ENCODE measurements at places on chromosomes 7 and 10.
A peak's percentile ranks its signal among the peaks of the same experiment; 100 is the strongest.

GRCh38 chr7:64640504-64640903 lies 25.4 kb upstream of the ZNF107 start:
- no peak for DNase-seq

DNA sequence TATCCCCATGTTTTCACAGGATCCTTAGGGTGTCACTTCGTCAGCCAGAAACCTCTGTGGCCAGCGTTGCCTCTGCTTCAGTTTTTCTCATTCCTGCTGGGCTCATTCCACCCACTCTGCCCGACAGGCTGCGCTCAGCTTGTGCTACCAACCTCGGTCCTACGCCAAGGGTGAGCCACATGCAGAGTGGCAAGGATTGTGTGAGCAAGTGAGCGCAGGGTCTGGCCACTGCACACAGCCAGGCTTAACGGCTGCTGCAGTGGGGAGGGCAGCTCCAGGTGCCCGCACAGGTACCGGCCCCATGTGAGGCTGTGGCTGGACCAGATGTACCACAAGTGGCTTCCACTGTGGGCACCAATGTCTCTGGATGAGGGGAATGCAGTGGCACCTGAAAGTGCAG lies 329.2 kb downstream of the AUTS2 start:
- no peak for DNase-seq

- peak; percentile 68 for DNase-seq
Observed at GRCh38 chr10:69045441-69046300, 42.2 kb upstream of the SRGN start.

DNA sequence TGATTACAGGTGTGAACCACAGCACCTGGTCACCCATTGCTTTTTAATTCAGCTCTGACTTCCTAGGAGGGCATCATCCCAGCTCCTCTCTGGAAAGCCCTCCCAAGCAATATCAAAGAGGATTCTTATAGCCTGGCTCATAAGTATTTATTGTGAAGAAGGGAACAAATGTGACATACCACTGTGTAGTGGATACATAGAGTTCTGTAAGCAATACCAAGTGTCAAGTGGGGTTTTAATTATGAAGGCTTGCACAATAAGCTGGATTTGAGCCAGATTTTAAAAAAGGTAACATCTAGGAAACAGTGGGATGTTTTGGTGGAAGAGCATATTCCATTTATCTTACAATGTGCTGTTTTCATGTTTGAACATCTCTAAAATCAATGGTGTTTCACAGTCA lies 19.0 kb upstream of the PRTFDC1 start:
- DNase-seq, result no peak

GRCh38 chr10:121658611-121659010 lies 60.4 kb upstream of the FGFR2 start:
- no peak for DNase-seq

- peak; percentile 17 for DNase-seq
Observed at GRCh38 chr7:117110480-117111315, 157.4 kb downstream of the ST7 start.

- DNase-seq, result no peak
Observed at GRCh38 chr10:71726580-71727104, 7.1 kb upstream of the C10orf105 start.

- peak; percentile 41 for DNase-seq
Observed at GRCh38 chr7:37208528-37208927, 240.1 kb downstream of the ELMO1 start.

DNA sequence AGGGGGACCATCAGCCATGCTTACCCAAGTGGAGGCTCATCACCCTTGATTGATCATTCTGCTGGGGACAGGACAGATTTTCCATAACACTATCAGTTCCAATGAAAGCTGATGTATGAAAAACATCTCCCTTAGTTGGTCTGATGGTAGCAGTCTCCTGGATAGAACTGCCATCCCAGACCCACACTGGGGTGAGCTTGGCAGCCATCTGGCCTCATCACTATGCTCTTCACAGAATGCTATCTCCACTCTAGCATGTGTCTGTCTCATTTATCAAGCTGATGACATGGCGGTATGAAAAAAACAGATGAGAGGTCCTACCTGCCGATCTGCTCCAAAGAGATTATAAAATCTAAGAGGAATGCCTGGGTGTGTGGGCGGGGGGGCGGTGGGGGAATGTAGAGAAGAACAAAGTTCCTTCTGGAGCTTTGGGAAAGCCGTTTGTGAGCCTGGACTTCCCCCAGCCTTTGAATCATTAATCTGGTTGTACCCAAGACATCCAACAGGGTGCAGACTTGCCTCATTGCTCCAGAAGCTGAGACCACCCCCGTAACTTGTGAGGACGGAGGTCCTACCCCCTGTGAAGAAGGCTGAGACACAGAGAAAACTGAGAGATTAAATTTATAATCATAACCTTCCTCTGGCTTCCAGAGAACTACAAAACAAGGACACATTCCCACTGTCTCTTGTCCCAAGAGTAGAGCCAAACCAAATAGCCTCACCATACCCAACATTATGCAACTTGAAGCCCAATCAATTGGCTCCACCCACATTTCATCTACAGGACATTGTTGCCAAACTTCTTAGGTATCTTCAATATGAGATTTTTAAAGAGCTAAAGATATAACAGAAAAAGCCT lies 340.8 kb downstream of the KCNMA1 start:
- DNase-seq, result no peak

DNA sequence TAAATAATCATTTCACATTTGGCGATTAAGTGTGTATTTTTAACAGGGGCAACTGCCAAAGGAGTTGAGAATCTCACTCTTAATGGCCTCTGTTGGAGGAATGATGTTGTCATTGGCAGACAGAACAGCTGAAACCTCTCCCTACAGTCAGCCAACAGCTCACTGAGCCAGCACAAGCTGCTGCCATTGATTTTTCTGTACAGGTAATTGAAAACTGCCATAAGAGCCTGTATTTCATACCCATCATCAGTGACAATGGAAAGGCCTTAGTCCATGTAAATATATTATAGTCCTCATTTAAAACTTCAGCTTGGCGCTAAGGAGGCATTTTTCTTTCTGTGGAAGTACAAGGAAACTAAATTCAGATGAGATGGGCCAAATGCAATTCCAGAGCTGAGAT lies 28.1 kb upstream of the PTN start:
- no peak for DNase-seq

DNA sequence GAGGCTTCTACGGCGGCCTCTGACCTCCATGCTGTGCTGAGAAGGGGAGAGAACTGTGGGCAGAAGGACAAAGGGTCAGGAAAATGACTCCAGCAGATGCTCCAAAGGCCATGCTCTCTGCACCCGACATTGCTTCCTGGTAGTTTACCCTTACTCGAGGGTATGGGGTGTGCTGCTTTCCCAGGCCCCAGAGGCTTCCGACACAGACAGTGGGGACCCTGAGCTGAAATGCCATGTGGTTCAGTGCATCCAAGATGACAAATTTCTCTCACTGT lies 130.9 kb downstream of the PTPN20 start:
- DNase-seq, result no peak

- no peak for DNase-seq
Observed at GRCh38 chr7:137967143-137968018, 34.5 kb downstream of the CREB3L2 start.

DNA sequence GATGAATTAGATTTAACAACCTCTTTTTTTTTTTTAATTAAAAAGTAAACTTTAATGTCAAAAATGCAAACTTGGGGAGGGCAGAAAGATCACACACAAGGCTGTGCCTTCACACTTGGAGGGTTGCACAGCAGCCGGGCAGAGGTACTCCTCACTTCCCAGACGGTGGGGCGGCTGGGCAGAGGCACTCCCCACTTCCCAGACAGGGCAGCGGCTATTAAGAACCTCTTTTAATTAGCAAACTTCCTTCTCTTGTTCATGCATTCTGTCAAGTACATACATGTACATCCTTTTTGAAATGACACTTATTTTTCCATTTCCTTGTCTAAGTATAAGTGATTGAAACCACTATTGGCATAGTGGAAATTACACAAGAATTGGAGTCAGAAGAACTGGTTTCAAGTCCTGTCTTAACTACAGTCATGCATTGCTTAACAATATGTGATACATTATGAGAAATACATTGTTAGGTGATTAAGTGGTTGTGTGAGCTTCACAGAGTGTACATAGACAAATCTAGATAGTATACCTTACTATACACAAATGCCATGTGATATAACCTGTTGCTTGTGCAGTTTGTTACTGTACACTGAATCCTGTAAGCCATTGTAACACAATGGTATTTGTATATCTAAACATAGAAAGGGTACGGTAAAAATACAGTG lies 26.5 kb downstream of the BTRC start:
- no peak for DNase-seq

GRCh38 chr10:49407552-49408137 lies 11.8 kb upstream of the DRGX start:
- DNase-seq, result peak; percentile 55

- DNase-seq, result no peak
Observed at GRCh38 chr10:109824206-109824605, 99.1 kb downstream of the XPNPEP1 start.

GRCh38 chr7:32223071-32223650 lies 153.0 kb upstream of the PDE1C start:
- DNase-seq, result no peak

DNA sequence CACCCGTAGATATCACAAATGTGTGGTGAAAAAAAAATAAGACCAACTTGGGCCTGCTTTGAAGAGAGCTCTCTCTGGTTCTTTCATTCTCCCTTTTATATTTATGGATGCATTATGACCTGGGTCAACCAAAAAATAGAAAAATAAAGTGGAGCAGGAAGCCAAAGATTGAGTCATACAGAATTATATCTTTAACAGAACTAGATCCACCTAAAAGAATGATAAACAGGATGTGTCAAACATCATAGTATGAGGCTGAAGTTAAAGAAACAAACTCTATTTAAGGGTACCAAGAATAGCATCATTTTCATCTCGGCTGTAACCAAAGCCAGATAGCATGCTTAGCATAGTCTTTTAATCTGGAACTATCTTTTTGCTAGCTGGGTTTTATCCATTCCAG lies 28.8 kb upstream of the NMT2 start:
- DNase-seq, result no peak

DNA sequence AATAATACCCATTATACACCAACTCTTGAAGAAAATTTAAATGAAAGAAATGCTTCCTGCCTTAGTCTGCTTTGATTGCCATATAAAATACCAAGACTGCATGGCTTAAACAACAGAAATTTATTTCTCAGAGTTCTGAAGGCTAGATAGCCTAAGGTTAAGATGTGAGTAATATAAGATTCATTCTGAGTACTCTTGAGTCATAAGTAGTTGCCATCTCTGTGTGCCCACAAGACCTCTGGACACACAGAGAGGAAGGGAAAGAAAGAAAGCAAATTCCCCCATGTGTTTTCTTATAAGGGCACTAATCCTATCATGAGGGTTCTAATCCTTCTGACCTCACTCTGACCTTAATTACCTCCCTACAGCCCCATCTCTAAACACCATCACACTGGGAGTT lies 201.2 kb downstream of the PTN start:
- no peak for DNase-seq

DNA sequence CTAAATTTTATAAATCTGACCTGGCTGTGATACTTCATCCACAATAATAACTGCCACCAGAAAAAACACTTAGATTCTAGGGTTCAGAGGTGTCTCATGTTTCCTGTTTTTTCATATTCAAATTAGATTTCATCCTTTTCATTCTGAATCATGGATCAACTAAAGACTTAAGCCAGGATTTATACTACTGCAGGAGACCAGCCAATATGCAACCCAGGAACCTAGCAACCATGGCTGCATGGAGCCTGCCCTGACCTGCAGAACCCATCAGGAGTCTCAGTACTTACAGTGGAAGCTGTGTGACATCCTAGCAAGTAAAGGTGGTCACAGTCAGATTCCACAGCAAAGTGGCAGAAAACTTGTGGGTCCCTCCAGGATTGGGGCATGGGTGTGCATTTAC lies 40.5 kb upstream of the RNF148 start:
- no peak for DNase-seq

DNA sequence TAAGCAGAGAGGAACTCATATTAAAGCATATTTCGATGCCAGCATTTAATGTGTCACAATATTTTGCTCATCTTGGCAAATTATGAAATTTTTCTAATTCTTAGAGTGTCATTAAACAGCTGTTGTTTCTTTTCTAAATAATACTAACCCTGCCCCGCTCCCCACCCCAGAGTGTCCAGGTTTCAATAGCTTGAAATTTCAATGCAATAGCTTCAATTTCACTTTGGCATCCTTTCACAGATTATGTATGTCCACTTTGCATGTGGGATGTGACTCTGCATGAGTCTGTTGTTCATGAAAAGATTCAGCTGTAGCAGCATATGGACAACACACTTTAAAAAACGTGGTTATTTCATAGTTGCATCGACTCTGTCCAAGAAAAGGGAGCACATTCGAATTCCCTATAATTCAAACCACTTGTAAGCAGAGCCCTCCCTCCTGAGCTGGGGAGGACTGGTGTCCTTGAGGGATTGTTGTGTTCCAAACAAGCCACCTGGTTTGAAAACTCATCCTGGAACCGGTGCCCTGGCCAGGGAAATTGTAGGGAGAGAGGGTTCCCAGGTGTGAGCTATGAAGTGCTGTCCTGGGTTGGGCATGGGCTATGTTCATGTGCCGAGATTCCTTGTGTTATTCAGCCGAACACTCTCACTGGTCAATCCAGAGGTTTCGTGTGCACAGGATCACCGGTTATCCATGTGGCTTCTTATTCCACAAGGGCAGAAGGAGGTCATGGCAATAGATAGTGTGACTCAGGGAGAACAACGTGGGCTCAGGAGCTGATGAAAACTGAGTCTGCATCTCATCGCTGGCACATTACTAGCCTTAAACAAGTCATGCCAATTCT lies 64.6 kb upstream of the CREB5 start:
- DNase-seq, result no peak

DNA sequence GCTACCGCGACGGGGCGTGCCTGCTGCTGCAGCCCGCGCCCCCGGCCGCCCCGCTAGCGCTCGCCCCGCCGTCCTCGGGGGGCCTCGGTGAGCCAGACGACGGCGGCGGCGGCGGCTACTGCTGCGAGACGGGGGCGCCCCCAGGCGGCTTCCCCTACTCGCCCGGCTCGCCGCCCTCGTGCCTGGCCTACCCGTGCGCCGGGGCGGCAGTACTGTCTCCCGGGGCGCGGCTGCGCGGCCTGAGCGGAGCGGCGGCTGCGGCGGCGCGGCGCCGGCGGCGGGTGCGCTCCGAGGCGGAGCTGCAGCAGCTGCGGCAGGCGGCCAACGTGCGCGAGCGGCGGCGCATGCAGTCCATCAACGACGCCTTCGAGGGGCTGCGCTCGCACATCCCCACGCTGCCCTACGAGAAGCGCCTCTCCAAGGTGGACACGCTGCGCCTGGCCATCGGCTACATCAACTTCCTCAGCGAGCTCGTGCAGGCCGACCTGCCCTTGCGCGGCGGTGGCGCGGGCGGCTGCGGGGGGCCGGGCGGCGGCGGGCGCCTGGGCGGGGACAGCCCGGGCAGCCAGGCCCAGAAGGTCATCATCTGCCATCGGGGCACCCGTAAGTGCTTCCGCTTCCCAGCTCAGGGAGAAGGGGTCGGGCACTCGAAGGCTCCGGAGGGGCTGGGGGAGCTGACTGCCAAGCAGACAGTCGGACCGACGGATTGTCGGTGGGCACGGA lies 761 bp downstream of the PTF1A start:
- DNase-seq, result no peak

DNA sequence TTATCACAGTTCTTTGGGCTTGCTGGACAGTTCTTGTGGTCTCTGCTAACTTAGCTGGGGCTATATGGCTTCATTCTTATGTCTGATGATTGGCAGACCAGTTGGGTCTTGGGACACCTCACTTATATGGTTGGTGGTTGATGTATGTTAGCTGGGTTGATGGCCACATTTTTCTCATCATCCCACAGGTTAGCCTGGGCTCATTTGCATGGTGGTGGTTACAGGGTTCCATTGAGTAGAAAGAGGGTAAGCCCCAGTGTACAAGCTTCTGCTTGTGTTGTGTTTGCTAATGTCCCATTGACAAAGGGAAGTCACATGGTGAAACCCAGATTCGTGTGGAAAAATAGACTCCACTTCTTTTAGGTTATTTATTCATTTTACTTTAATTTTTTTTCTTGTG lies 40.6 kb downstream of the TMEM60 start:
- DNase-seq, result no peak

Data from CD4-positive, alpha-beta T cell treated with Interleukin-15 for 1 hour (primary cell).